ENCODE measurements at places on chromosomes 2 and 18.

- no peak for DNase-seq
Observed at GRCh38 chr2:235413064-235413463, 80.8 kb upstream of the AGAP1 start.

GRCh38 chr2:237199577-237199976, 113.9 kb downstream of the COPS8 start:
- no peak for DNase-seq

- no peak for DNase-seq
Observed at GRCh38 chr2:140747665-140748064, 1383.2 kb downstream of the LRP1B start.

DNA sequence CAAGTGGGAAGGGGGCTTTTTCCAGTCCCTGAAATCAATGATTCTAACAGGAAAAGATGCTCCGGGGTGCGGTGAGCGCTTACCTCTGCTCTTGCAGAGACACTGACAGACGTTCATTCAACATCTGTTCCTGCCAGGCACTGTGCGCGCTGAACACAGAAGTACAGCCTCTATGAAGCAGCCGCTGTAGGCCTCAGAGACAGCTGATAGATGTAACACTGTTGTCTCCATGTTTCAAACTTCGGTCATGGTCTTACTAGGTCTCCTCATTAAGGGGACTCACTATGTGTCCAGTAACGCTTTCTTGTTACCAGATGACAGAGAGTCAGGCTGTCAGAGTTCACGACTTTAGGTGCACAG, 649 bp upstream of the CLIP4 start:
- DNase-seq = no peak

- no peak for DNase-seq
Observed at GRCh38 chr2:33216508-33217182, 259.8 kb upstream of the RASGRP3 start.

- DNase-seq = no peak
Observed at GRCh38 chr2:2646433-2647051, 315.5 kb upstream of the MYT1L start.

GRCh38 chr18:76466410-76466991, 28.5 kb downstream of the ZNF516 start:
- DNase-seq = no peak

DNA sequence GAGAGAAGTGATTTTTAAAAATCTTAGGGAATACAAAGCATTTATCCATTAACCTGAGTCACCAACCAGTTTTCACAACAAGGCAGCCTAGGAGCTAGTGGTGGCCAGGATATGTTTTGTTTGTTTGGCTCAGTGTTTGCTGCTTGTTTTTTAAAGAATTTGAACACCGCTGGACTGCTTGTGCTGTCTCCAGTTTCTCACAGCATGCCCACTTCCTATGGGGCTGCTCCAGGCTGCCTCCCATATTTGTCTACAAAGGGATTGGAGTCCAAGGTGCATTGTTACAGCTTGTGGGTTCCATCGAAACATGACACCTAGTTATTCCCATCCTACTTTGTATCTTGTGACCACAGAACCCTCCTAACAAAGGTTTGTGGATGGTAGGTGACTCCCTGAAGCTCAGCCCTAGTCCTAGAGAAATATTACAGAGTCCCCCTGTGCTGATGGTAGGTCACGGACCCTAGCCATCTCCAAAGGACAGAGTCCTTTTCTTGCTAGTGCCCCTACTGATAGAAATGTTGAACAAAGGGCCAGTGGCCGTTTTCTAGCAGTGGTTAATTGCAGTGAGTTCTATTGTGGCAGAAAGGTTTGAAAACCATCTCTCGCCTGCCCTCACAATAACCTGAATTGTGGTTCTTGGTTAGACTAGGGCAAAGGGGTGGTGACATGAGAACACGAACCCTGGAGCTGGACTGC, 23.2 kb downstream of the GPR39 start:
- DNase-seq = no peak

DNA sequence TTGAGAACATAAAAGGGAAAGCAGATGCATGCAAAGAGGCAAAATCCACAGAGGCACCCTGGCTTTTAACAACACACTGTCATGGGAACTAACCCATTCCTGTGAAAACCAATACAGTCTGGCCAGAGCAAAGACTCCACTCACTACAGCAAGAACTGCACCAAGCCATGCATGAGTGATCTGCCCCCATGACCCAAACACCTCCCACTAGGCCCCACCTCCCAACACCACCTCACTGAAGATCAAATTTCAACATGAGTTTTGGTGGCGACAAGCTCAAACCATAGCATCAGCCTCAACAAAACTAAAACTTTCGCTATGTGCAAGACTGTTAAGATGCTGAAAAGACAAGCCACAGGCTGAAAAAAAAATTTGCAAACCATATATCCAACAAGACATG, 162.8 kb downstream of the SMAD2 start:
- DNase-seq = no peak

DNA sequence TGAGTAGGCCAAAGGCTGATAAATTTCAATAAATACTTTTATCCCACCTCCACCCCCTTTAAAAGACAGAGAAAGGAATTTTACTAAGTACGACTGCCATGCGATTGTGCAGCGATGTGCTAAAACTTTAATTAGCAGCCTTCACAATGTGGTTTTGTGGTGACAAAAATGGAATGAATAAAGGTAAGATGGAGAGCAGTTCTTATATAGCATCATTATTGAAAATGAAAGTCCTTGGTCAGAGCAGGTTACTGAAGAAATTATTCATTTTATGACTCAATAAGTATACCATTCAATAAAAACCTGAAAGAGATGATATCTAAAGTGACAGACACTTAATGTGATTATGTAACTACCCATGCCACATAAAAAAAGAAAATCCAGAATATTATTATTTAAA, 33.2 kb upstream of the MTIF2 start:
- DNase-seq = no peak

DNA sequence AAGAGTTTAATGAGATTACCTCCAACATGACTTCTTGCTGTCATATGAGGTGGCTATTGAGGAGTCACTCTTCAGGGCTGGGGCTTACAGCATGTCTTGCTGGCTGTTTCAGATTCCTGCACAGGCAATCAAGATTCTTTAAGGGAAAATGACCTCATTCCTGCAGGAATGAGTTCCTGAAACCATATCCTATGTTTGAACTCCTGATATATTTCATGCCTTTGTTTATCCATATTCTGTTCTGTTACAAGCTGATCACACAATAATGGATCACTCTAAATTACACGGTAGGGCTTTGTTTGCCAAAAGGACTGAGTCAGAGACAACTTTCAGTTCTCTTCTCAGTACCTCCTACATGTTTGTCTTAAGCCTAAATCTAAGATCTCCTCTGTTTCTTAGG, 879.8 kb upstream of the PIK3C3 start:
- DNase-seq = no peak

DNA sequence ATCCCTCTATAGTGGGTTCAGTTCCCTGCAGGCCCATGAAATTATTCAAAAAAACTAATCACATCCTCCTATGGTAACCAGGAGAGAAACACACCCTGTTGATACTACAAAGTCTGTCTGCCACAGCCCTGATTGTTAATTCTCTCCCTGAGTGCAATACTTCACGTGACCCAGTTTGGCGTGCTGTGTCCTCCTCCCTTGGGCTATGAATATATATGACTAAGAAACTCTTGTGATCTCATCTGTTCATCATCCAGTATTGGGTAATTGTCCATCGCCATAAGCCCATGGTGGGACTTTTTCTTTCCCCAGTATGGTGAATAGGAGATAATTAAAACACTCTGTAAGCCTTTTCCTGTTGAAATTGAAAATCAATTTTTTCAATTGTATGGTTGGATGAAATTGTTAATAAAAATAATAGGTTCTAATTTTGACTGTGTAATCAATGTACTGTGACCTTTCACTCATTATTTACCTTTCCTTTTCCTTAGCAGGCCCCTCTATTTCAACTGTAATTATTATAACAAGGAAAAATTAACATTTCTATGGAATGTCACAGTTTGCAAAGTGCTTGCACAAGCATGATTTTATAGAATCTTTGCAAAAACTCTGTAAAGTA, 1822.6 kb downstream of the SUCLG1 start:
- DNase-seq = no peak

DNA sequence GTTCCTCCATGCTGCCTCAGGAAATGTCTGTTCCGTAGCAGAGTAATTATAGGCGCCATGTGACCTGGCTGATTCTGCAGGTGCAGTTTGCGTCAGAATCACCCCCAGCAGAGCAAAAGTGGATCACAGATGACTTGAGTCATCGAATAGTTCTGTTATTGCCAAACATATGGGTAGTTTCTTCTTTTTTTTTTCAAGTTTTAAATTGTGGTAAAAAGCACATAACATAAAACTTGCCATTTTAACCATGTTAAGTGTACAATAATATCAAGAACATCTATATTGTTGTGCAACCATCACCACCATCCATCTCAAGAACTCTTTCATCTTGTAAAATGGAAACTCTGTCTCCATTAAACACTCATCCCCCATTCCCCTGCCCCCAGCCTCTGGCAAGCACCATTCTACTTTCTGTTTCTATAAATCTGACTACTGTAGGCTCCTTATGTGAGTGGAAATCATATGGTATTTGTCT, 177.7 kb upstream of the TWIST2 start:
- no peak for DNase-seq

DNA sequence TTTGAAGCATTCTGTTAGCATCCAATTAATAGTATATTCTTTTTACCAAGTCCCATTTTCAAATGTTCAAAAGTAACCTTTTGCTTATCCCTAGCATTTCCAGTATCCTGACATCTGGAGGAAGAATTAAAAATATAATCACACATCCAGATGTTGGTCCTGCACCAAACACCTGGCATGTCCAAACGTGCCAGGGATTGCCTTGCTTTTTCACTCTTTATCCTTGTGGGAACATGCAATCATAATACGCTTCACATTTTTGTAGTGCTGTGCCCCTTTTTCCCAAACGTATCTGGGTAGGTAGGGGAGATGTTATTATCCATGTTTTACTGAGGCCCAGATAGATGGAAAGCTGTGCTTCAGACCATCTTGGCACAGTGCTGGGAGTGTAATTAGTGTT, 133.0 kb downstream of the TPGS2 start:
- DNase-seq = no peak

DNA sequence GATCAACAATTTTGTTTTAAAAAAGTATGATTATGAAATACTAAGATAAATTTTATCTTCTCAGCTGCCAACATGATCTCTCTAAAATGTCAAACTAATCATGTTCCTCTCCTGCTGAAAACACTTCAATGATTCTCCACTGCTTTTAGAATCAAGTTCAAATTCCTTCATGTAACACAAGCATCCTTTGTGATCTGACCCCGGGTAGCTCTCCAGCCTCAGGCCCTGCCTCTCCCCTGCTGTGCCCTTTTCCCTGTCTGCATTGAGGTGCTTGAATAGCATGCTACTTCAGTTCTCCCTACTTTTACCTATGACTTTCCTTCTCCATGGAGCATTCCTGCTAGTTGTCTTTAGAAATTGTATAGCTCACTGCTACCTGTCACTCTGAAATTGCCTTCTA, 274.8 kb downstream of the PDE11A start:
- no peak for DNase-seq

DNA sequence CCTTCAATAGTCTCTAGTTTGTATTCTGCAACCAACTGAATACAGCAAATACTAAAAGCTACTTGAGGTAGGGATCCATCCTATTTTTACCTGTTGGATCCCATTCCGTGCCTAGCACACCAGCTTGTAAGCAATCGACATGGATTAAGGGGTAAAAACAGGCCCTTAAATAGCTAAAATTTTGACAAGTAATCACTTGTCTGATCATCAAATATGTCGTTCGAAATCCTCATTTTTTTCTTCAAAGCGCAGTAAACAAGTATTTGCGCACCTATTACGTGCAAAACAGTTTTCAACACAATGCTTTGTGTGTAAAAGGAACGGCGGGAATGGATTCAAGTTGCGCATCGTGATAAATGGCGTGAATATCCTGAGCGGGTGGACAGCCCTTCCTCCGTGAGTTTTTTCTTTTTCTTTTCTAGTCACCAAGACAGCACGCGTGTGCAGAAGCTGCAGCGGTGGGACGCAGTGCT, 1.4 kb upstream of the ACVR2A start:
- DNase-seq = no peak

- DNase-seq = no peak
Observed at GRCh38 chr2:199710551-199710950, 140.4 kb downstream of the FTCDNL1 start.

GRCh38 chr2:138028538-138028937, 64.3 kb downstream of the HNMT start:
- peak; percentile 48 for DNase-seq

DNA sequence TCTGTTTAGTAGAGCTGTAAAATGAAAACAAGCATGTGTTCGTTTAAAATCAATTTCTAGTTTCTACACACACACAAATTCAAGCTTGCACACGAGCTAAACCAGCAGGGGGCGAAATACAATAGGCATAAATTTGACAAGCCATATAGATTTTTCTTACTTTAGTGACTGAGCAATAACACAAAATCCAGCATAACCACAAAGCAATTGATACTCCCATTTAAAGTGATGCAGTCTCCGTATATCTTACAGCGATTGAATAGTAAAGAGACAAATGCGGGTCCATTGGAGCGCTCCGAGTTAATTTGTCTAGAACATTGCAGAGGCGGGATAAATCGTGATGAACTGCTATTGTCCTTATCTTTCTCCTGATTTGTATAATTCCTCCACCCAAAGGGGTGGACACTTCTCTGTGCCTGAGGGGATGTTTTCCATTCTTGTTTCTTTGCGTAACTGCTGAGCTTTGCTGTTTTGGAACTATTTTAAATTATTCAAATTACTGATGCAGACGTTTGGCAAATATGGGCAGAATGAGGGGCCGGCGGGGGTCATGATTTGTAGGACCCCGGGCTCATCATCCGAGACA, 1.2 kb upstream of the AFTPH start:
- peak; percentile 51 for DNase-seq

GRCh38 chr2:127228102-127228501, 8.0 kb upstream of the CYP27C1 start:
- DNase-seq = no peak

DNA sequence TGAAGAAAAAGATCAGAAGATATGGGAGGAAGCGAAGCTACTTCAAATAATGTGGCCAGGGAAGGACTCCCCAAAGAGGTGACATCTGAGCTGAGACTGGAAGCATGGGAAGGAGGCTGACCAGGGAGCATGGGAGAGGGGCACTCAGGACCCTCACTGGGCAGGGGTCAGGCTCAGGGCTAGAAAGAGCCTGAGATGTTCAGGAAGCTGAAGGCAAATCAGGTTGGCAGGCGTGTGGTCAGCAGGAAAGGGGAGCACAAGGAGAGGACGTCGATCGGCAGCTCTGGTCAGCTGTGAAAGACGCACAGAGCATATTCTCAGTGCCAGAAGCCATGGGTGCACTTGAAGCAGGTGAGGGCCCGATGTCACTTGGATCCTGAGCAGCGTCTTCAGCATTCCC, 38.2 kb upstream of the KLHL29 start:
- DNase-seq = no peak

DNA sequence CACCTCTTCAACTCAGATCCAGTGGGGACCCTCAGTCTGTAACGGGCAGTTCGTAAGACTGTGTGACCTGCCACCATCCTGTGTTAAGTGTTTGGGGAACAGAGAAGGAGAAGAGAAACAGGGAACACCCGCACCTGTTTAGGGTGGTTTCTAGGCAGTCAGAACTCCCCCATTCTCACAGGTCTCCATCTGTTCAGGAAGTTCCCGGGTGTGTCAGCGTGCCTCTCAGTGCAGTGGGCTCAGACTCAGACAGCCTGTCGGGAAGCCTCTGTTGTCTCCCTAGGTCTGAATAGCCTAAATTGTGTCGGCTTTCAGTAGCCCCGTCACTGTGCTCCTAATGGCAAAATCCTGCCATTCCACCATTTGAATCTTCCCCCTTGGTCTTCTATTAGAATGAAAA, 256.6 kb downstream of the LOXHD1 start:
- no peak for DNase-seq

GRCh38 chr2:74079522-74080341, 68.0 kb downstream of the BOLA3 start:
- no peak for DNase-seq

GRCh38 chr2:149015501-149015900, 23.0 kb upstream of the LYPD6B start:
- no peak for DNase-seq
